ENCODE measurements at places on chromosomes 16 and 17.

- DNase-seq: no peak
Measured at GRCh38 chr17:16622540-16623277, 30.9 kb downstream of the ZNF624 start.

DNA sequence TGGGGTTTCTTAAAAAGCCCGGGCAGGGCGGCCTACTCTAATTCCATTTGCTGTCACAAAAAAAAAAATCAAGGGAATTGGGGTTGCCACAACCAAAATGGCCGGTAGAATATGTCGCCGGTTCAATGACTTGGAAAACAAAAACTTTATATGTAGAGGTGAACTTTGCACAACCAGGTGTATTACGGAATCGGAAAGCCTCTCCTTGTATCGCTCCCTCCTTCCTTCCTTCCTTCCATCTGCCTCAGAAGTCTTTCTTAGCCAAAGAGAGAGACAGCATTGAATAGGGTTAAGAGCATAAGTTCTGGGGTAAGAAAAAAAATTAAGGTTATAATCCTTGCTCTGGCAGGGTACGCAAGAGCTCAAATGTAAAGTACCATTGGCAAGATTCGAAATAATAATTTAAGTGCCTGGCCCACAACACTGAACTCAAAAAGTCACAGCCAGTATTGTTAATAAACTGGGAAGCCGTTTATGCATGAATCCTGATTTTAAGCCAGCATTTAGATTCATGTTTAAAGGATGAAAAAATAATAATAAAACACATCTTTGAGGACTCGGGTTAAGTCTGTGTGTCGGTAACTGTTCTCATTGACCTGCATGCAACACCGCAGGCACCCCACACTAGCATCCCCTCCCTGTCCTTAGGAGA is 522 bp upstream of the GLG1 start:
- DNase-seq: no peak

GRCh38 chr17:76083536-76084182 is 4.7 kb downstream of the ZACN start:
- DNase-seq: no peak

GRCh38 chr17:4215882-4216570 is 47.8 kb downstream of the ANKFY1 start:
- no peak for DNase-seq

- no peak for DNase-seq
Measured at GRCh38 chr17:36613155-36613554, 11.8 kb downstream of the MRM1 start.

GRCh38 chr17:68886401-68886800 is 68.8 kb downstream of the ABCA8 start:
- DNase-seq: no peak

- no peak for DNase-seq
Measured at GRCh38 chr17:61863801-61864126, 436 bp upstream of the BRIP1 start.
